ENCODE measurements at places on chromosomes 1 and 21. TPM values are rescaled to one million over a fixed set of nuclear protein-coding genes. Genes with fewer than 3 reads are reported as not detected.
A peak's percentile ranks its signal among the peaks of the same experiment; 100 is the strongest.

- no peaks in the 10 kb centered on the region for H3K36me3 ChIP-seq
- H3K4me1 ChIP-seq = no peaks in the 10 kb centered on the region
These were observed 11.2 kb downstream of the RGL1 start for GRCh38 chr1:183816110-183816509.

Gene NR5A2
- 0.84 TPM for total RNA-seq

GRCh38 chr1:183932412-183932811 lies 105.1 kb downstream of the COLGALT2 start:
- no peak overlapping the region for H3K4me3 ChIP-seq
- no peaks in the 10 kb centered on the region for H3K36me3 ChIP-seq
- no peaks in the 10 kb centered on the region for H3K4me1 ChIP-seq

Gene ARMH1
- total RNA-seq = not detected

Gene PLXNA2
- total RNA-seq = 34.8 TPM

- H3K4me3 ChIP-seq = no peak overlapping the region
- H3K36me3 ChIP-seq = no peaks in the 10 kb centered on the region
- H3K27ac ChIP-seq = no peak overlapping the region
- no peaks in the 10 kb centered on the region for H3K27me3 ChIP-seq
These were observed 96.6 kb upstream of the ERRFI1 start for GRCh38 chr1:8122477-8123407.

GRCh38 chr1:26009796-26010447 lies 11.7 kb upstream of the EXTL1 start:
- H3K27ac ChIP-seq = no peak overlapping the region
- H3K27me3 ChIP-seq = peaks cover 9% of the 10 kb centered on the region
- no peaks in the 10 kb centered on the region for H3K36me3 ChIP-seq
- no peak for DNase-seq

DNA sequence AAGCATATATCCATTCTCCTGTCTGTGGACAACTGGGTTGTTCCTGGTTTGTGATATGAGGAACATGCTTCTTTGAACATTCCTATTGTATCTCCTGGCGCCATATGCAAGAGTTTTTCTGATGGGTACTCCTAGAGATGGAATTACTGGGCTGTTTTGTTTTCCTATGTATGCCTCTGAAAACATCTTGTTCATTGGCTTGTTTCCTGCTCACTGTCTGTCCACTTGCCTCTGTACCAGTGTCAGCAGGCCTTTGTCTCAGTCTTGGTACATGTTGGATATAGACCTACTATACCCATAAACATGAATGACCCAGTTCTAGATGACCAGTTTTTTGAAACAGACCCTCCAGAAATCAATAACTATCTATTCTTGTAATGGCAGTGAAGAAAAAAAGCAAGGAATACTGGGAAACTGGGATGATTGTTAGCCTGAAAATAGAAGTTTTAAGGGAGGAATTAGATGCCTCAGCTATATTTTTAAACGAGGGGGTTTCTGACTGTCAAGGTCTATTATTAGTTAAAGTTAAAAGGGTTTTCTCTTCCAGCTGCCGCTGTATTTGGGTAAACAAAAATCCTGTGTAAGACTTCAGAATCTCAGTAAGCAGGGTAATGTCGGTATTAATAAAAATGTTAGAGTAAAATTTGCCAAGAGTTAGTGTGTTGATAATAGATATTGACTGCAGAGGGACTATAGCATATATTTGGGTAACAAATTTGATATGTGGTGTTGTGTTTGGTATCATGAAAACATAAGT lies 103.6 kb downstream of the RYR2 start:
- H3K36me3 ChIP-seq = no peaks in the 10 kb centered on the region
- H3K27ac ChIP-seq = no peak overlapping the region
- no peaks in the 10 kb centered on the region for H3K27me3 ChIP-seq
- no peak for DNase-seq
- no peak overlapping the region for H3K4me3 ChIP-seq
- H3K4me1 ChIP-seq = no peaks in the 10 kb centered on the region

GRCh38 chr1:30986755-30987154 lies 78.2 kb upstream of the SDC3 start:
- H3K27ac ChIP-seq = no peak overlapping the region
- peaks cover 36% of the 10 kb centered on the region for H3K36me3 ChIP-seq
- peaks cover 45% of the 10 kb centered on the region for H3K4me1 ChIP-seq
- H3K4me3 ChIP-seq = no peak overlapping the region
- H3K27me3 ChIP-seq = no peaks in the 10 kb centered on the region

GRCh38 chr1:3610527-3611169 lies 660 bp downstream of the MEGF6 start:
- H3K27ac ChIP-seq = no peak overlapping the region
- peaks cover 18% of the 10 kb centered on the region for H3K4me1 ChIP-seq
- H3K27me3 ChIP-seq = peaks cover 44% of the 10 kb centered on the region
- no peaks in the 10 kb centered on the region for H3K36me3 ChIP-seq

GRCh38 chr1:117093091-117093534 lies 28.4 kb downstream of the TRIM45 start:
- peaks cover 19% of the 10 kb centered on the region for H3K4me1 ChIP-seq
- no peak overlapping the region for H3K4me3 ChIP-seq
- H3K27me3 ChIP-seq = no peaks in the 10 kb centered on the region
- H3K27ac ChIP-seq = peak overlapping the region; percentile 76
- peak; percentile 55 for DNase-seq

DNA sequence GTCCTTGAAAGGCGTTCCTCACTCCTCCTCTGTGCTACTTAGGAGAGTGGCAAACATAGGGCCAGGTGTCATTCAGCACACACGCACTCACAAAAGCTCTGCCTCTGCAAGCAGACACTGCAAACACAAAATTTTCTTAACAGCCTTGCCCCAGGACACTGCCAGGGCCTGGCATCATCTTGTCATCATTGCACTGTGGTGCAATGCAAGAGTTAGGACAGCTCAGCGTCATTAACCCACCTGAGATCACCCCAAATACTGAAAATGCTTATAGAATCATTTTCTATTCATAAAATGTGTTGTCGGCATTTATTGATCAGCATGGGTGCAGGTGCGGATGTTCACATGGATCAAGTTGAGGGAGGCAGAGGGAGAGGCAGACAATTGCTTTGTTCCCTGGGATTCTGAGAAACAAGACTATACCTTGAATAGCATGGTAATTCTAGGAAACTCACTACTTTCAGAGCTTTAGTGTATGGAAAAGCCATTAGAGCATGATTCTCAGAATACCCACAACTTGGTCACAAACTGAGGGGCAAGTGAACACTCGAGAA lies 3.0 kb downstream of the ADAM30 start:
- no peak overlapping the region for H3K4me3 ChIP-seq
- no peak for DNase-seq
- no peaks in the 10 kb centered on the region for H3K4me1 ChIP-seq
- no peaks in the 10 kb centered on the region for H3K36me3 ChIP-seq

DNA sequence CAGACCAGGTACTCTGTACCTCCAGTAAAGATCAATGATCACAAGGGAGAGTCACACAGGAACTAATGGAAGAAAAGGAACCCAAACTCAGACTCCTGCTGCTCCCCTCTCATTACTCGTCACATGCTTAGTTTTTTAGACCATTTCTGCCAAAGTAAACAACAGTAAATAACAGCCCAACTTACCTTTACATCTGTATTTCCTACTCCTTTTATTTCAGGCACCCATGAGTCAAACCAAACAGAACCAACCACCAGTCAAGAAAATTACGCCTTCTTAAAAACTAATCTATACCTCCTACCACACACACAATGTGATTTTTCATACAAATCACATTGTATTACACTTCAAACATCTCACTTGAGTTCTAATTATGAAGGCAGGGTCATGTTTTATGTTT lies 61.4 kb upstream of the HTR1D start:
- DNase-seq = no peak
- no peak overlapping the region for H3K27ac ChIP-seq
- H3K27me3 ChIP-seq = no peaks in the 10 kb centered on the region
- H3K36me3 ChIP-seq = peaks cover 16% of the 10 kb centered on the region

GRCh38 chr1:157403203-157403602 lies 149.1 kb downstream of the FCRL5 start:
- H3K4me3 ChIP-seq = no peak overlapping the region
- no peak overlapping the region for H3K27ac ChIP-seq
- H3K4me1 ChIP-seq = no peaks in the 10 kb centered on the region
- H3K27me3 ChIP-seq = 0 out of 2 replicates have a peak, but pooled peaks cover 2% of the 10 kb centered on the region
- DNase-seq = no peak

DNA sequence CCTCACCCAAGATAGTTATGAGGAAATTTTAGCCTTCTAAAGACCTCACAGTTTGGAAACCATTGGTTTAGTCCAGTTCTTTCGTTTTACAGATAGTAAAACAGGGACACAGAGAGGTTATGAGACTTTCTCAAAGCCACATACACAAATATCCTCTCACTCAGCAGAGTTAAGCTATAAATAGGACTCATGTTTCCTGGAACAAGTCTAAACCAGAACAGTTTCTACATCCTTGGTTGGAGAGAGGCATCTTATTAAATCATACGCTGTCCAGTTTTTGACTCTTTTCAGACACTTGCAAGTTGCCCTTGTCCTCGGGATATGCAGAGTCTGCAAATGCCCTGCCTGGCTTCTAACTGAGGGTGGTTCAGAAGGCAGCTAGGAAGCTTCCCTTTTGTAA lies 462.1 kb upstream of the DEPDC1 start:
- no peaks in the 10 kb centered on the region for H3K4me1 ChIP-seq
- no peak for DNase-seq
- H3K27ac ChIP-seq = no peak overlapping the region
- no peak overlapping the region for H3K4me3 ChIP-seq
- H3K27me3 ChIP-seq = no peaks in the 10 kb centered on the region

- H3K27me3 ChIP-seq = no peaks in the 10 kb centered on the region
- no peaks in the 10 kb centered on the region for H3K4me1 ChIP-seq
- H3K4me3 ChIP-seq = no peak overlapping the region
- DNase-seq = no peak
These were observed 41.2 kb downstream of the DMAP1 start for GRCh38 chr1:44254392-44254910.

- no peak for DNase-seq
- H3K36me3 ChIP-seq = no peaks in the 10 kb centered on the region
- H3K27ac ChIP-seq = no peak overlapping the region
- H3K4me1 ChIP-seq = no peaks in the 10 kb centered on the region
These were observed 134.1 kb downstream of the FCRL5 start for GRCh38 chr1:157418231-157418630.

DNA sequence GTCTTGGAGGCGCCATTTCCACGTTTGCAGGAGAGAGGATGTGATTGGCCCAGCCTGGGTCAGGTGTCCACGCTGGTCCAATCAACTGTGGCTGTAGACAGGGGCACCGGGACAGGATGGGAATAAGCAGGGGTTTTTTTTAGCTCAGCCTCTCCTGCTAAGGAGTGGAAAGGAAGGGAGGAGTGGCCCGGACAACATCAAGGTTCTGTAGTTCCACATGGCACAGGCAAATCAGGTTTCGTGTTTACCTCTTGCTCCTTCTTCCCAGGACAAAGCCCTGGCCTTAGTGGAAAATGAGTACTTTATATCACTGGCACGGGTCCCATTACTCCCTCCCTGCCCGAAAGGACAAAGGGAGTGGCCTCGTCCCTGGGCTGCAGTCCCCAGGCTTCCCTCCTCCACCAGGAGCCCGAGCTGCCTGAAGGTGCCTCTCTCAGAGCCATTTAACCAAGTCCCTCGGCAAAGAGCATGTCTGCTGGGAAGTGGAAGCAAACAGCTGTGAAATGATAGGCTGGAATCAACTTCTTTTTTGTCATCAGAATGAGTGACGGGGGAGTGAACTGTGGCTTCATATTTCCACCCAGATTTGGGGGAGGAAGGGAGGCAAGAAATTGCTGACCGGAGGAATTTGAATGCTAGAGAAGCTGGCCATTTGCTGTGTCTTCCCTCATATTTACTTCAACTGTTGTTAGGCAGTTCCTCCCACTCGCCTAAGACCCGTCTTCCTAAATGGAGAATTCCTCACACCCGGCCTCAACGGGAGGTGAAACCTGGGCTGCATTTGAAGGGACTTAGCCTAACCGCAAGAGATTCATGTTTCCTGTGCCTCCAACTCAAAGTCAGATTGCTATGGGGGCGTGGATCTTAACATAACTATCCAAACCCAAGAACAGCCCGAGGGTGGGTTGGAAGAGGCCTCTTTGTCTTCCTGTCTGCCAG lies 84.9 kb upstream of the SLC44A3 start:
- H3K4me1 ChIP-seq = peaks cover 20% of the 10 kb centered on the region
- no peaks in the 10 kb centered on the region for H3K27me3 ChIP-seq
- H3K27ac ChIP-seq = peak overlapping the region; percentile 91
- H3K4me3 ChIP-seq = peak overlapping the region; percentile 53
- H3K36me3 ChIP-seq = no peaks in the 10 kb centered on the region
